ENCODE measurements at places on chromosomes 7 and 10.

DNA sequence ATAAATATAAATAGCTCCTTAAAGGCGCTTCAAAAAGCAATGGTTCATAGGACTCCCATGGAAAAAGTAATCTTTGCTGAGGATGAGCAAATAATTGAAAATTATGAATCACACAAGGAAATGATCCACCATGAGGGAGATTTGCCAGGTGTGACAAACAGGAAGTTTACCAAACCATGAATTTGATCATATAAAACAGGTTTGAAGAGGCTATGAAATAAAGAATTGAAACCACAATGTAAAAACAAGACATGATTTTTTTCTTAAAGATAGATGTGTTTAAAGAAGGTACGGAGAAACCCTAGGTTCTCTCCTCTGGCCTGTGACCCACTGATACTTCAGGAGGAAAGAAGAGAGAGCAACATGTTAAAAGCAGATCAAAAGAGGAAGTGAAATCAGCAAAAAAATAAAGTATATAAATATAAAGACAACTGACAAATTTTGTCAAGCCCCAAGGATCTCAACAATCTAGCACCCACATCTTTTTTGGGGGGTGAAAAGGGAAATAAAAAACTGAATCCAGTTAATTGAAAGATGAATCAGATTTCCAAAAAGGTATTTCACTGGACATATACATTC is 111.3 kb upstream of the ASAH2 start:
- DNase-seq = no peak

DNA sequence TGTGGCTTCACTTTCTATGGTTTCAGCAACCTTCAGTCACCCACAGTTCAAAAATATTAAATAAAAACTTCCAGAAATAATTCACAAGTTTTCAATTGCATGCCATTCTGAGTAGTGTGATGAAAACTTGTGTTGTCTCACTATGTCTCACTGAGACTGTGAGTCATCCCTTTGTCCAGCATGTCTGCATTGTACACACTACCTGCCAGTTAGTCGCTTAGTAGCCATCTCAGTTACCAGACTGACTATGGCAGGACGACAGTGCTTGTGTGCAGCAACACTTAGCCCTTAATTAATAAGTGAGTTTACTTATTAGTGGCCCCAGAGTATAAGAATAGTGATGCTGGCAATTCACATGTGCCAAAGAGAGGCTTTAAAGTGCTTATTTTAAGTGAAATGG is 22.5 kb downstream of the CCDC186 start:
- no peak for DNase-seq

DNA sequence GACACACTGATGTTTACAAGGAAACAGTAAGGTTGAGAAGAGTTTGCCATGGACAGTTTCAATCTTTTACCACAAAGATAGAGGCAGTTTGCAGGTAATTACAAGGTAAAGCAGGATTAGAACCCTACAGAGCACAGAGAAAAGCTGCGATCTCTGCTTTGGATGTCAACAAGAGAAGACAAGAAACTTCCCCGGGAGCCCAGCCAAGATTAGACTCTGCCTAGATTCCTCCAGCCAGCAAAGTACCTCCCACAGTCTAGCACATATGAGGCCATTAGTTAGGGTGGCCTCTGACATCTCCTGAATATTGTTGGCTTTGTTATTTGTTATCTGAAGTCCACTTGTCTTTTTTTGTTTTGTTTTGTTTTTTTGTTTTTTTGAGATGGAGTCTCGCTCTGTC is 178.1 kb downstream of the CALN1 start:
- DNase-seq = no peak

GRCh38 chr10:90712529-90712928 is 145.3 kb downstream of the HTR7 start:
- DNase-seq = no peak

DNA sequence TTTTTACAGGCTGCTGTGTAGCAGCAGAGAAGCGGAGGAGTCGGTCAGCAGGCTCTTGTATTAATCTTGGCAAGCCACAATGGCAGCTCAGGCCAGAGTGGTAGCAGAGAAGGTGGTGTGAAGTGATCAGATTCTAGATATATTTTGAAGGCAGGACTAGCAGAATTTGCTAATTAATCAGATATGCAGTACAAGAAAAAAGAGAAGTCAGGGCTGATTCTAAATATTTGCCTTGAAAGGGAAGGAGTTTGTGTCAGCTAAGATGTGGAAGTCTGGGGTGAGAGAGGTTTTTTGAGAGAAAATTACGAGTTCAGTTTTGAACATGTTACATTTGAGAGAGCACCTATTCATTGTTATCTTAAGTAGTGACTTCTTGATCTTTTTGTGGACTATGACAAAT is 176.3 kb downstream of the WNT2 start:
- no peak for DNase-seq

DNA sequence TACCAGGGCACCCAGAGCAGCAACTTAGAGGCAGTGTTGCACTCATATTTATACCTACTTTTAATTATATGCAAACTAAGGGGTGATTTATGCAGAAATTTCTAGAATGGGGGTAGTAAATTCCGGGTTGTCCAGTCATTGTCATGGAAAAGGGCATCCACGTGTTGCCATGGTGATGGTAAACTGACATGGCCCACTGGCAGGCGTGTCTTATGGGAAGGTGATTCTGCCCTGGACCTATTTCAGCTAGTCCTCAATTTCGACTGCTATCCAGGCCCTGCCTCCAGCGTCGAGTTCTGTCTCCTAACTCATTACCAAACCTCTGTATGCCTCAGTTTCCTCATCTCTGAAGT is 12.8 kb downstream of the SNX8 start:
- DNase-seq = no peak

GRCh38 chr10:117519879-117520278 is 22.7 kb upstream of the EMX2 start:
- no peak for DNase-seq

- no peak for DNase-seq
These were observed 89.9 kb upstream of the MACROH2A2 start for GRCh38 chr10:69962746-69963135.

DNA sequence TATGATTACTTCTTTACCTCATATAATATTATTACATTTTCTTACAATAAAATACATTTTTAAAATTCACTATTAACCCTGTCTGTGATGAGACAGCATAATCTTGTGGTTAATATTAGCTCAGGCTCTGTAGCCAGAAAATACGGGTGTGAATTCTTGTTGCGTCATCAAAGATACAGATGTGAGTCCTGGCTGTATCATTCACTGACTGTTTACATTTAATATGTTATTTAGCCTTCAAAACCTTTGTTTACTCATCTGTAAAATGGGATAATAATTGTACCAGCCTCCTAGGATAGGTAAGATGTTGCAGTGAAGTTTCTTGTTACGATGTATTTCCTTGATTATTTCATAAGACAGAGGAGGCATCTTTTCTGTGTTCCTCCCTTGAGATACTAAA is 184.7 kb upstream of the PRPS1L1 start:
- no peak for DNase-seq

DNA sequence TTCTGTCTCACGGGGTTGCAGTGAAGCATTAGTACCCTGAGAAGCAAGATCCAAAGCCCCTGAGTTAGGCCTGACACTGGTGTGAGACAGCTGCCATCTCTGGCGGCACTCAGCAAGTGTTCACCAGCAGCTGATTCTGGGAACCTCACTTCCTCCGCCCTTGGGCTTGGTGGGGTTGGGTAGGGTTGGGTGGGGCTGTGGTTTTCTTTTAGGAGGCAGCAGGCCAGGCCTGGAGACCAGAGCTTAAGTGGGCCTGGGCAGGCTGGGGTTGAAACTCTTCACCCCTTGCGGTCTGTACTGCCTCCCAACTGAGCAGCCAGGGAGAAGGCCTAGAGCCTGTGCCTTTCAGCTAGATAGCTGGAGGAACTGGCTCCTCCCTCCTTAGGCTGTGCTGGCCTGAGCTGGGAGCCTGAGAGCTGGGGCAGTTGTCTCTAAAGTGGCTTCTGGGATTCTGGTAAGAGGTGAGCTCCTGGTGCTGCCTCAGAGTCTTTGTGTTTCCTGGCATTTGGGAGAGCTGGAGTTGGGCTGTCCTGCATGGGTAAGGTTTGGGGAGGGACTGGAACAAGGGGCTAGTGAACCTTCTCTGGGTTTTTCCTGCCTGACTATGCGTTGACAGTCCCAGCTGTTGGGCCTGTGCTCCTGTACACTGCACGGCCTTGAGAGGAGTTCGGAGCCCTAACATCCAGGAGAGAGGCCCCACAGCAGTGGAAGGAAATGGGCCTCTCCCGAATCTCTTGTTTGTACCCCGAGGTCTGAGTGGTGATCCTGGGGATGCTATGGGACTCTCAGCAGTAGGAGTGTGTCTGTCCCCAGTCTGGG is 5.1 kb downstream of the TSPAN14 start:
- no peak for DNase-seq

DNA sequence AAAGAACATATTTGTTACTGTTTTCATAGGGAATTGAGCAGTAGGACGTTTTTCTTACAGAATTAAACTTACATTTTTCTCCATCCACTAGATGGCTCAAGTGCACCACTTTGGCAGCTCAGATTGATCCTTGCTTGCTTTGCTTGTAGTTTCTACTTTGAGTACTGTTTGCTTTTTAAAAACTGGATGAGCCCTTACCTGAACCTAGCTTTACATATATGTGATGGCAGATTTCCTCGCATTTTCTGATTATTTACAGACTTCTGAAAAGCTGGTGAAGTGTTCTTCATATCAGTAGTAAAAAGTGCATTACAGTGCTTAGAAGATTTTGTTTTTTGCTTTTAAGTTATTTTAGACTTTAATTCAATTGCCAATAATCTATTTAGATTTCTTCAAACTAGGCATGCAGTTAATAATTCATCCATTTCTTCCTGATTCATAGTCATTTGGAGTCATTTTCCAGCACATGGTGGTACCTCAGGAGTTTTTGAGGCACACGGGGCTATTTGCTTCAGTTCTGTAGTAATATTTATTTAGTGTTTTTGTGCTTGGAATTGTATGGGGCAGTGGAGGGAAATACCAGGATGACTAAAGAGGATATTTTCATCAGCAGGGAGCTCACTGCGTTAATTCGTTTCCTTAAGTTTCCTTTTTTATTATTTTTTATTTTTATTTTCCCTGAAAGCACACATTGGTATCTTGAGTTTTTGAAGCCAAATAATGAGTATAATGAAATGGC is 57.3 kb downstream of the MAPK8 start:
- DNase-seq = peak; percentile 42

GRCh38 chr7:50479743-50480517 is 29.8 kb upstream of the FIGNL1 start:
- no peak for DNase-seq

DNA sequence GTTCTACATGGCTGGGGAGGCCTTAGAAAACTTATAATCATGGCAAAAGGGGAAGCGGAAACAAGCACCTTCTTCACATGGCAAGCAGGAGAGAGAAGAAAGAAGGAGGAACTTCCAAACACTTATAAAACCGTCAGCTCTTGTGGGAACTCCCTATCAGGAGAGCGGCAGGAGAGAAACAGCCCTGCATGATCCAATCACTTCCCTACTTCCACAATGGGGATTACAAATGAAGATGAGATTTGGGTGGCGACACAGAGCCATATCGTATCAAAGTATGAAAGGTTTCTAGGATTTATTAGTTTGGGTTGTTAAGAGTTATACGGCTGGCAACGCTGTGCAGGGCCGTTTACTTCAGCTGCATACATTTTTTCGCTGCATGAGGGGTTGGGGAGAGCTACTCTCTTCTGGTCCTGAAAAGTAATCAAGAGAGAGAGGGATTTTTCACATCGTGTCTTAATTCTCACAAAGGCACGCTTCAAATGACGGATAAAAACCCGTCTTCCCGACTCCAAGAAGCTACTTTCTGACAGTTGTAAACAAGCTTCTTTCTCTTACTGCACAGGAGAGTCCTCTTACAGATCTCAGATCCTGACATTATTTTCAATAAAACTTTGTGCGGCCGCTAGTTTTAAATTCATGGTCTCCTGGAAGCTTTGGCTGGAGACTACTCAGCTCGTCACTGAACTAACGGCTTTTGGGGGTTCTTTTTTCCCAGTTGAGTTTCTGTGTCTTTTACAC is 751 bp upstream of the GTPBP10 start:
- no peak for DNase-seq

- no peak for DNase-seq
These were observed 64.3 kb downstream of the MGMT start for GRCh38 chr10:129531195-129531968.

DNA sequence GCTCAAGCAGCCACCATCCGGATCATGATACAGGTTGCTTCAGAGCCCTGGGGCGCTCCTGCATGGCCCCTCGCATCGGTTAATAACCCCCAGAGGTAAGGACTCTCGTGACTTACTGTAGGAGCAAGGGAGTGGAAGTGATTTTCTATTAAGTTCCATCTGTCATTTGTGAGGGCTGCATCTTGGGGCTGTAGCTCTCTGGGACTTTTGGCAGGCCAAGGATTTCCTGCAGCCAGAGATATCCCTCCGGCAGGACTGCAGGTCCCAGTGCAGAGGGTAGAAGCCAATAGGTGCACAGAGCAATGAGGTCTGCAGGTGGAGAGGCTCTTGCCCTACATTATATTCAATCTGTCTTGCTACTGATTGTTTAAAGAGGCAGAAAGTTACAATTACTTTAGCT is 356.8 kb upstream of the ADARB2 start:
- no peak for DNase-seq

DNA sequence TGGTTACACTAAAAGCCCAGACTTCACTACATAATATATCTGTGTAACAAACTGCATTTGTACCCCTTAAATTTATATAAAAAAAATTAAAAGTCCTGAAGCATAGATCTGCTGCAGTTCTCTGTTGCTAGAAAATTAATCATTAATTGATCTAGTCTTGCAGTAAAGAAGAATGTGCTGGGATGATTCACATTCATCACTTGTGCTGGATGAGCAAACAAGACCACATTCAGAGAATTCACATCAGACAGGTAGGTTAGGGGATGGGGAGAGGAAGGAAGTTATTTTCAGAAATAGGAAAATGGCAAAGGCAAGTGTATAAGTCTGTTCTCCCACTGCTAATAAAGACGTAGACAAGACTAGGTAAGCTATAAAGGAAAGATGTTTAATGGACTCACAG is 1019.0 kb downstream of the KCNMA1 start:
- DNase-seq = no peak

DNA sequence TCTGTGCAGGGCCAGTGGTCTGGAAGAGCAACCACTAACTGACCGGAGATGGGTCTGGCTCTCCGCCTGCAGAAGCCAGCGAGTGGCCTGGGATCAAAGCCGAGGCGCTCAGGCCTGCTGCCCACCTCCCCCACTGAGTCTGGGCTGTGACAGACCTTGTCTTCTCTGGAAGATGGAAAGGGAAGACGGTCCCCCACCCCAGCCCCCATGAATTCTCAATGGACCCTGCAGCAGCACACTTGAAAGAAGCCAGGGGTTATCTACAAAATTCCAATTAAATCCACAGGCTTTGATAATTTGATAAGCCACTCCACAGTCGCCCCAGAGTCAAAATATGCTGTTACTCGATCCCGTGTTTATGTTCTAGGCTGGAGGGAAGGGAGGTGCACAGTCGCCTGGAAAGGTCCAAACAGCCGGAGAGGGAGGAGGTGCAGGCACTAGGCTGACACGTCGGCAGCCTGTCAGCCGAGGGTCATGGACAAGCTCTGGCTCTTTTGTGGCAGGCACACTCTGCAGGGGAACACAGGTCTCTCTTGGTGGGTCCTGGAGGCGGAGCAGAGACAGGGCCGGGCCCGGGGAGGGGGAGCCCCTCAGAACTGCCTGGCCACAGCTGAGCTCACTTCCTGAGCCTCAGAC is 134.9 kb downstream of the SH3PXD2A start:
- DNase-seq = no peak

GRCh38 chr7:44621034-44621749 is 14.8 kb downstream of the OGDH start:
- no peak for DNase-seq

- peak; percentile 5 for DNase-seq
These were observed 818.6 kb downstream of the GRID1 start for GRCh38 chr10:85548034-85548433.

Measured in NCI-H774 (cell line).